ENCODE measurements at places on chromosomes 16 and 17.
A peak's percentile ranks its signal among the peaks of the same experiment; 100 is the strongest.

DNA sequence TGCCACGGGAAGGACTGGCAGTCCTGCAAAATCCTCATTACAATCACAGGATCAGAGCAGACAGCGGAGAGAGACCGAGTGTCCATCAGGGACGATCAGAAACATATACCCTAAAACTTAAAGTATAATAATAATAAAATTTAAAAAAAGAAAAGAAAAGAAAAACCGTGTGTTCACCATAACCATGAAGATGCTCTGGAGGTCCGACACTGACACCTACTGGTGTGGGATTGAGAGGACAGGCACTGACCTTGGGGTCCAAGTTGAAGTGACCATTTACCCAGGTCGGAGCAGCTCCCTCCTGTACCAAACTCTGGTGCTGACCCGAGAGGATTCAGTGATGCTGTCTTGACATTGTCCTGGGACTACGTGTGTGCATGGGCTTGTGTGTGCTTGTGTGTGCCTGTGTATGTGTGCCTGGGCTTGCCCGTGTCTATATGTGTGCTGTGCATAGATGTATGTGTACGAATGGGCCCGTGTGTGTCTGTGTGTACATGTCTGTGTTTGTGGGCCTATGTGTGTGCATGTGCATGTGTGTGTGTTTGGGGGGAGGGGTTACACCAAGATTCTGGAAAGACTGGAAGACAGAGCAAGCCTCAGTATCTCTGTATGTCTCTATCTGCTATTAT, 10.0 kb upstream of the CD300LD start:
- peak; percentile 56 for DNase-seq

- DNase-seq = no peak
Measured at GRCh38 chr16:63447121-63447520, 1410.9 kb upstream of the CDH8 start.

- no peak for DNase-seq
Measured at GRCh38 chr17:61458421-61459141, 6.4 kb downstream of the TBX4 start.

GRCh38 chr17:78316867-78317789, 42.7 kb downstream of the SOCS3 start:
- peak; percentile 47 for DNase-seq

DNA sequence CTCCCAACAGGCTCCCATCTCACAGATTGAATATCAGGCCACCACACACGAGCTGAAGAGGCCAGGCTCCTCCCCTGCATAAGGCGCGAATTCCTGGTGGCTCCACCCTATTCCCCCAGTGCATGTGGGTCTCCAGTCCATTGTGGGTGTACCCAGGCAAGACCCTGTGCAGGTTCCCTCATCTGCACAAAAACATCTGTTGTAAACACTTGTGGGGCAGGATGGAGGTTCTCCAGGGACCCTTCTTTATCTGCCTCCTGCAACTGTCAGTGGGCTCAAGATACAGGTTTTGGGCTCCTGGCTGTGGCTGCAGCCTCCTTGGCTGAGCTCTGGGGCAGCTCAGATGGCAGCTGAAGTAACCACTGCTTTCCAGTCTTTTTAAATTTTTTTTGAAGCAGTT, 17.6 kb upstream of the LGALS9 start:
- no peak for DNase-seq

DNA sequence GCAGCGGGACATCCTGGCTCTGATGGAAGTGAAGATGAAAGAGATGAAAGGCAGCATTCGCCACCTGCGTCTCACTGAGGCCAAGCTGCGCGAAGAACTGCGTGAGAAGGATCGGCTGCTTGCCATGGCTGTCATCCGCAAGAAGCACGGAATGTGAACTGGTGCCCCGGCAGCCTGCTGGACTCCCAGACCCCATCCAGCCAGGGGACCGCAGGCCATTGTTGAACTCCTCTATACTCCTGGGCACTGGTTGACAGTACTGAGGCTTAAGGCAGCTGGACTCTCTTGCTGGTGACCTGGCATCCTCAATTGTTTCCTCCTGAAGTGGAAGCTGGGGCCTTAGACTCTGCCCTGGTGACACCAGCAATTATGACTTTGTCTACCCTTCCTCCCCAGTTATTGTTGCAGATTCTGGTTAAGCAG, 1.2 kb downstream of the THAP11 start:
- DNase-seq = no peak

DNA sequence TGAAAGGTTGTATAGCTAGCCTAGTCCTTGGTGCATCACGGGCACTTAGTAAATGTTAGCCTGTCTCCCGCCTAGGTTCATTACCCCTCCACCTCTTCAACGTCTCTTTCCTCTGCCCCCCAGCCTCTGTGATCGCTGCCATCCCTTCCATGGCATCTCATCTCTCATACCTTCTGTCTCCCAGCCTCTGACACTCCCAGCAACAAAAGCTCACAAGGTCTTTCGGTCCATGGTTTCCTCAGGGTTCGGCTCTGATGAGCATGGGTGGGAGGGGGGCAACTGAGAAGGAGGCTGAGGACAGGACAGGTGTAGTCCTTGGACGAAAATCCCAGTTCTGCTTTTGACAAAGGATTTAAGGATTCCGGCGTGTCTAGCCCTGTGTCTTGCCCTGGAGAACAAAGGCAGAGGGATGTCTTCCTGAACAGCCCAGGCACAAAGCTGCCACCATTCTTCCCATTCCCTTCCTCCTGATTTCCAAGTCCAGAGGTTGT, 16.7 kb downstream of the CCR7 start:
- no peak for DNase-seq

GRCh38 chr16:11240636-11241473, 15.1 kb downstream of the SOCS1 start:
- no peak for DNase-seq

DNA sequence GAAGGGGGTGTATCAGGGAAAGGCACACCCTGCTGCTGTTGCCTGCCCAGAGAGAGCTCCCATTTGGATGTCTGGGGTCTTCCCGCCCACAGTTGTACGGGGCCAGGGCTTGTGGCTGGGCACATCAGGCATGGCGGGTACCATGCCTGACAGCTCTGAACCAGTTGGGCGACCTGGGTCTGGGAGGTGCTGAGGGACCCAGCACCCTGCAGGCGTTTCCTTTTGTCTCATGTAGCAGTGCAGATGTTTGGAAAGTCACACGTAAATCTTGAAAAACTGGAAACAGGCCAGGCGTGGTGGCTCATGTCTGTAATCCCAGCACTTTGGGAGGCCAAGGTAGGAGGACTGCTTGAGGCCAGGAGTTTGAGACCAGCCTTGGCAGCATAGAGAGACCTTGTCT, 8.4 kb upstream of the JPT2 start:
- no peak for DNase-seq

DNA sequence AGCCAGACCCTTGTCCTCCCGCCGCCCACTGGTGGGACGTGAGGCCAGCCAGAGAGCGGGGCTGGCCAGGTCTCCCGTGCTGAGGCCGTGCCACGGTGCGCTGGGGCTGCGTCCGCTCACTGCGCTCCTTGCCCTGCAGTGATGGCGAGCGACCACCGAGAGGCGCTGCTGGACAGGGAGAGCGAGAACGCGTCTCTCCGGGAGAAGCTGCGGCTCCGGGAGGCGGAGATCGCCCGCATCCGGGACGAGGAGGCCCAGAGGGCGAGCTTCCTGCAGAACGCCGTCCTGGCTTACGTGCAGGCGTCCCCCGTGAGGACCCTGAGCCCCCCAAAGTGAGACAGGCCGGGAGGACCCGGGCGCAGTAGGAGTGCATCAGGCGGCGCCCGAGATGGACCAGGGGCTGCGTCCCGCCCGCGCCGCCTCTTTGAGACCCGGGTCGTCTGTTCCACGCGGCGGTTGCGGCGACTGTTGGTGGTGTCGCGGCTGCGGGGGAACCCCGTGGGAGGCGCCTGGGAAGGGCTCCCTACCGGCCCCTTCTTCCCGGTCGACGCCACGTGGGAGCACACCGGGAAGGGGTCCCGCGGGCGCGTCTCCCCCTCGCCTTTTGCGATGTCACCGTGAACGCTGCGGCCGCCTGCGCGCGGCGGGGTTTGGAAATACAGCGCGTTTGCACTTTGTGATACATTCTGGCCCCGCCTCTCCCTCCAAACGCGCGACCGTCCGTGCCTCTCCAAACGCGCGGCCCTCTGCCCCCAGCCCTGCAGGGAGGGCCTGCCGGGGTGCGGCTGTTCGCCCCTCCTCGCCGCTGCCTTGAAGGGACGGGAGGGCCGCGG, 792 bp upstream of the RAC3 start:
- DNase-seq = peak; percentile 84

GRCh38 chr17:6915620-6916019, 80.2 kb upstream of the ALOX12 start:
- no peak for DNase-seq

- no peak for DNase-seq
Measured at GRCh38 chr16:78972006-78972405, 628.5 kb downstream of the MAF start.

GRCh38 chr16:49914657-49915056, 58.7 kb upstream of the ZNF423 start:
- no peak for DNase-seq

- DNase-seq = no peak
Measured at GRCh38 chr17:77826132-77826873, 132.2 kb upstream of the TNRC6C start.

DNA sequence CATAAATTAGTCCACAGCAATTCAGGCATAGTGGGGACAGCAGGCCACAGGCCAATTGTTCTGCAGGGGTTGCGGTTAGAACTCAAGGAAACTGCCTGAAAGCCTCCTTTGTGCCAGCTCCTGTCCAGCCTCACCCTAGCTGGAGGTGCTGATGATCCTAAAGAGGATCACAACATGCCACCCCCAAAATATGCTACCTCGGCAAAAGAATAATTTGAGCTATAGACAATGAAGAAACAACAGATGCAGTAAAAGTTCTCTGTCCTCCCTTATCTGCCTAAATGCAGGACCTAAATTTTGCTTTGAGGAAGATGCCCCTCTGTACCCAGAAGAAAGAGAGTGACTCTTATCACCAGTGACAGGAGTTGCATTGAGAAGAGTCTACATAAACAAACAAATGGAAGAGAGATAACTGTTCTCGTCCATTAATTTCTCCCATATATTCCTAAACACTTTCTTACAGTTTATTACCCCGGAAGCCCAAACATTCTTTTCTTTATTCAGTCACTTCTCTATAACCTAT, 14.7 kb downstream of the ALOX15 start:
- no peak for DNase-seq

GRCh38 chr16:17988839-17989238, 347.7 kb downstream of the NPIPA8 start:
- DNase-seq = no peak

DNA sequence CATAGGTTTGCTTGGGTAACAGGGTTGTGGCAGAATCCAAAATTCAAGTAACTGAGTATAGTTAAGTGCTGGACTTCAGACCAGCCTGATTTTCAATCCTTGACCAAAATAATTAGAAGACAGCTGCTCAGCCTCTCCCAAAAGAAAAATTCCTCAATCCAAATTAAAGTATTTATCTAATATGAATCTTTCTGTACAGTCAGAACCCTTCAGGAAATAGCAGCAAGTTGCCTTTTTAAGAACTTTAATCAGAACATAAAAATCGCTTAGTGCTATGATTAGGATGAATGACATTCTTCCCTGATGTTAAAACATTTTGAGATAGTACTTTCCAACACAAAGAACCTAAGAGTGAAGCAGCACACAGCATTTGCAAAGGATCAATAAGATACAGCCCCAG, 50.2 kb downstream of the CFDP1 start:
- DNase-seq = no peak

DNA sequence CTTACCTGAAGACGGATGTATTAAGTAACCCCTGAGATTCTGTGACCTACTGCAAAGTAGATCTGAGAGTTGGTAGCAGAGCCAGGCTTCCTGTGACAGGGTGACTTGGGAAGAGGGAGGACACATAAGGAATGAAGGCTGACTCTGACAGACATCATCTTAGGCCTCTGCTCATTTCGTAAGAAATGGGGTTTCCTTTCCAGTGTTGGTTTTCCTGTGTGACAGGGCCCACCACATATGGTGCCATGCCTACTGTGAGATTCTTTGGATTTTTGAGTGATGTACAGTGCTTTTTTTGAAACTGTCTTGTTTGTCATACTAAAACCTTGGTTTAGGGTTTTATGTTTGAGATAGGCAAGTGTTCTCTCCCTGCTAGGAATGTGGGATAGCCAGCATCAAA, 12.7 kb downstream of the LIG3 start:
- DNase-seq = no peak

DNA sequence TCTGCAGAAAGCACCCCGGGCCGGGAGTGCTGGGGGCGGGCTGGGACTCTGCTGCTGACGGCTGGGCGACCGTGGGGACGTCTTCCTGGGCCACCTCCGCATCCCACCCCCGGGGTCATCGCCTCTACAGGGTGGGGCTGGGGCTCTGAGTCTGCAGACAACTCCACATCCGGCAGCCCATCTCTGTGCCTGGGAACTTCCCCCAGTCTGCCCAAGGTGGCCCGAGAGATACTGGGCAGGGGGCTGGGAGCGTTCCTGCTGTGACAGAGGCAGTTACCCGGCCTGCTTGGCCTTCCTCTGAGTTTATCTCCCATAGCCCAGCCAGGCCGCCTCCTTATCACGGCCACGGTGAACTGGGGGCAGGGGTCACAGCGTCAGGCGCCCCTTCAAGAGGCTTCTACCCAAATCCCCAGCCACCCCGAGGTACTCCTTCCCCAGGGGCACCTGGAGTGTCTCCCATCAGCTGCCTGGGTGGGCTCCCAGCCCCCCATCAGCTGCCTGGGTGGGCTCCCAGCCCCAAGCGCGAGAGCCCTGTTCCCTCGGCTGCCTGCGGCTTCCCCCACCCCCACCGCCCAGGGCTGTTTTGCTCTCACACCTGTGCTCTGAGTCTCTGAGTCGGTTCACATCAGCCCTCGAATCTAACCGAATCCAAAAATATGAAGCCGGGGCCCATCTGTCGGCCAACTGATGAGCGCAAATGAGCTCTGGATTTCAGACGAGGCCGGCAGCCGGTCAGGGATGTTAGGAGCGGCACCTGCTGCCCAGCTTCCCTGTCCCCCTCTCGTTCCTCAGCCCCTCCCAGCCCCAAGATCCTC, 15.6 kb upstream of the CBFA2T3 start:
- no peak for DNase-seq

DNA sequence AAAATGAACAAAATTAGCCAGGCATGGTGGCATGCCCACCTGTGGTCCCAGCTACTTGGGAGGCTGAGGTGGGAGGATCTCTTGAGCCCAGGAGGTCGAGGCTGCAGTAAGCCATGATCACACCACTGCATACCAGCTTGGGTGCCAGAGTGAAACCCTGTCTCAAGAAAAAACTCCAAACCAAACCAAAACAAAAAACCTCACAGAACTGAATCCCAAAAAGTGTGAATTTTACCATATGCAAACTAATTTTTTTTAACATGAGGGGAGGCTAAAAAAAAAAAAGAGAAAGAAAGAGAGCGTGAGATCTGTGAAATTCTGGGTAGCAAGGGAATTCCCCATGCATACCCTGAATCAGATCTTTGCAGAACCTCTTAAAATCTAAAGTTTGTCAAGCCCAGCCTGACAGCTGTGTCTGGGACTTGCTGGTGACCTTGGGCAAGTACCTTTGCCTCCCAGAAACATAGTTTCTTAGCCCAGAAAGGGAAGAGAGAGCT, 17.1 kb upstream of the CDH1 start:
- no peak for DNase-seq

- DNase-seq = no peak
Measured at GRCh38 chr16:48013491-48013901, 142.3 kb downstream of the ABCC12 start.
